ENCODE measurements at places on chromosomes 7 and 10. TPM values are rescaled to one million over a fixed set of nuclear protein-coding genes. Genes with fewer than 3 reads are reported as not detected.

DNA sequence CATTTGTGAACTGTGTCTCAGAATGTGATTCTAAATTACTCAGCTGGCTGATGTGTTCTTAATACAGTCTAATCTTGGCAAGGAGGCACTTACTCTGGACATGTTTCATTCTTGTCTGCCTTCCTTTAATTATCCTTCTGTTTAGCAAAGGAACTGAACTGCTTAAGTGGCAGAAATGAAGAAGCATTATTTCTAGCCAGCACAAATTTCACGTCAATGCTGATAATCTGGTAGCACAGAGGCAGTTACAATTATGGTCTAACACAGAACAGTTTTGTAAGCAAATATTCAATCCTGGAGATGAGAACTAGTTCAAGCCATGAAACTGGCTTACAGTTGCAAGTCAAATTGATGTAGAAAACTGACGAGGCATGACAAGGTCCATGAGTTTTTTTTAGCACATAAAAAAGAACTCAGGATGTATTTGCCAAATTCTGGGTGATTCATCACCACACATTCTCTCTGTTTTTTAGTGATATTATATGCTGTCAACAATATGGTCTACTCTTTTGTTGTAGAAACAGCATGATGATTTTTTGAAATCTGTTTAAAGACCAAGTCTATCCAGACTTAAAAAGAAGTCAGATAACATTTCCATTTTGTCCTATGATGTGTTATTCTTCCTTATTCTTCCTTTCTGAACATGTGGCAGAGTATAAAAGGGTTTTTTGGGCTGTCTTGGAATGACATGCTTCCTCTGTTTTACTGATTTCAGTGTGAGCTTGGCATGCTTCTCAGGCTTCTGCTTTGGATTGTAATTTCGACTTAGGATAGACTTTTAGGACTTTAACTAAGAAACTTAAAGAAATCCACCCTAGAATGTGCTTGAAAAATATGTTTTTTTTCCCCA is 154.8 kb downstream of the DNAJB9 start:
- DNase-seq = no peak

AKR1D1 gene
- not detected for total RNA-seq

HMX2 gene
- not detected for total RNA-seq

PTPRE gene
- 69.2 TPM for total RNA-seq

DNA sequence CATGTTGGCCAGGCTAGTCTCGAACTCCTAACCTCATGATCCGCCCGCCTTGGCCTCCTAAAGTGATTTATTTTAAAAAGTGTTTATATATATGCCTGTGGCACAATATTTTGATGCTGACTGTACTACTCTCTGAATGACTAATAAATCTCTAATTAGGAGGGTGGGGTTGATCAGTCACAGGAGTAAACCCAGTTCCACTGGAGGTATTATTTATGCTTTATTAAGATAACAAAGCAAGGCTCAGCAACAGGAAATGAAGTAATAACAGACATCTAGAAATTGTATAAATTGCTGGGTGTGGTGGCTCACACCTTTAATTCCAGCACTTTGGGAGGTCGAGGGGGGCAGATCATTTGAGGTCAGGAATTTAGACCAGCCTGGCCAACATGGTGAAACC is 26.0 kb upstream of the MCU start:
- DNase-seq = no peak

FLNC gene
- total RNA-seq = 0.08 TPM

DNA sequence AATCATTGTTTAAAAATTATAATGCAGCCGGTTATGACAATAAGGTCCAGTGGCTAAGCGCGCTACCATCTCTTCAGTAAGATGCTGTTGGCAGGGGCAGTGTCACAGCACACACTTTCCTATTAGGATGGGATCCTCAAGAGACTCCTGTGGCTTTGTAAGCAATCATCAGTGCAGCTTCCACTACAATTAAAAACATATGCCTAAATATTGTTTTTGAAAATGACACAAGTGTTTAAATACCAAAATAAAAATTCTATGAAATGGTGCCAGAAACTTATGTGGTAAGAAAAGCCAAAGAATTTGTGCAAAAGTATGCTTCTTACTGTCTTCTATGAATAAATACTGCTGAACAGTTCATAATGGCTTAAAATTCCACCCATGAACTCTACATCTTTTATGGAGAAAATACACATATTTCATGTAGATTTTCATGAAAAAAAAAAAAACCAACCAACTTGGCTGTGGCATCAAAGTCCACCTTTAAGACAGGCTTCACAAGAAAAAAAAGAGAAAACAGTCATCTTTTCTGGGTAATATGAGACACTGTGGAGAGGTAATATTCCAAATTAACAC is 132.8 kb downstream of the SEMA3C start:
- no peak for DNase-seq

- no peak for DNase-seq
Measured at GRCh38 chr7:23284871-23285270, 14.3 kb upstream of the MALSU1 start.

- DNase-seq = no peak
Measured at GRCh38 chr7:32399311-32399710, 90.9 kb downstream of the LSM5 start.

GRCh38 chr10:95820363-95820762 is 64.4 kb downstream of the ENTPD1 start:
- DNase-seq = no peak

Measured in T-cell (primary cell).